ENCODE measurements at places on chromosomes 1 and 21.
A peak's percentile ranks its signal among the peaks of the same experiment; 100 is the strongest.

DNA sequence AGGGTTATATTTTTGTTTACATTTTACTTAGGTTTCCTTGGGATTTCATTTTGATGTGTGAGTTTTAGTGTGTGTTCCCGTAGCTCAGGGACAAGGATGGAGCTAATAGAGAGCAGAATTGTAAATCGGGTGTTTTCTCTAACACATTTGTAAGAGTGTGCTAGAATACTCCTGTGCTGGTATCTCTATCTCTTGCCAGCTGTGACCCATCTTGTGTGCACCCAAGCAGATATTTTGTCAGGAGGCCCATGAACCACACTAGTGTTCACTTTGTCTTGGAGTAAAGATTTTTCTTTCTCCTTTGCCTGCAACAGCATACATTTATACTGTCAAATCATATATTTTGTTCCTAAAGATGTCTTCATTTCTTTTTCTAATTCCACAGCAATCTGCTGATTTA lies 23.4 kb downstream of the KRTAP19-8 start:
- no peak for DNase-seq

DNA sequence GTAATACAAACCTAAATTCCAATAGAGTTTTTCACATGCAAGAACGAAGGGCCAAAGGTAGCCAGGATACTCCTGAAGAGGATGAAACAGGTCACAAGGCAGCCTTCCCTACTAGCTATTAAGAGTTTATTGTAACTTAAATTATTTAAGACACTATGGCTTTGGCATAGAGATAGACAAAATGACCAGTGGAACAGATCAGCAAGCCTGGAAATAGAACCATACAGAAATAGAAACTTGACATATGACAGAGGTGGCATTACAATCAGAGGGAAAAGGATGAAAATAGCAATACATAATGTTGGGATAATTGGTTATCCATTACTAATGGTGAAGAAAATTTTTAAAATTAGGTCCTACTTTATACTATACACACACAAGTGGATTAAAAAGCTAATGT lies 16.5 kb downstream of the GFI1 start:
- DNase-seq = no peak

- no peak for DNase-seq
Measured at GRCh38 chr1:2213576-2214505, 14.3 kb upstream of the SKI start.

DNA sequence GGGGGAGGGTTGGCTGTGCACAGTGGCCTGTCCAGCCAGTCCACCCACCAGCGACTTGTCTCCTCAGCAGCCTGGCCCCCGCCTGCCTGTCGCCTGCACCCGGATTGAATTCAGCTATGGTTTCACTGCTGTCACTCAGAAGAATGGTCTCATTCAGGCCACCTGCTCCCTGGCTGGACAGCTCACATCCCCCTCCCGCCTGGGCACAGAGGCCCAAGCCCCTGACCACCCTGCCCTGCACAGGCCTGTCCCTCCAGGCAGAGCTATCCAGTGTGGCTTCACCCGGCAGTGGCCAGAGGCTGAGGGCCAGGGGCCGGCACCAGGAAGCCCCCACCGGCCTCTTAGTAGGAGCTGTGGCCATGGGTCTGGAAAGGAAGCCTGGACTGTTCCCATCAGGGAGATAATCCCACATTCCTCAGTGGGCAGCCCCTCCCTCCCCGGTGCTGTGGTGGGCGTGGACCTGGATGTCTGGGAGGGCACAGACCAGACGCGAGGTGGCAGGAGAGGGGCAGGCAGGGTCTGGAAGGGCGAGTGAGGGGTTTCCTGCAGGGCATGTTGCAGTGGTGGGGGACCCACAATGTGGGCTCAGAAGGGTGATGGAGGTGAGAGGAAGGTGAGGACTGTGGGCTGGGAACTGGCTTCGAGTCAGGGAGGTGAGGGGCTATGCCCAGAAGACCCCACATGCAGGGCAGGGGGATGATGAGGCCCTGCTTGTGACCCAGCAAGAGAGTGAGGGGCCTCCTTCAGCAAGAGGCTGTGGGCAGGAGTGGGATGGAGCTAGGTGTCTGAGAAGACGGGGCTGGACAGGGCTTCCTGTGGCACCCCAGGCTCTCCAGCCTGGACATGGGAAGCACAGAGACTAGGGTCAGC lies 30.4 kb downstream of the WNT9A start:
- no peak for DNase-seq

DNA sequence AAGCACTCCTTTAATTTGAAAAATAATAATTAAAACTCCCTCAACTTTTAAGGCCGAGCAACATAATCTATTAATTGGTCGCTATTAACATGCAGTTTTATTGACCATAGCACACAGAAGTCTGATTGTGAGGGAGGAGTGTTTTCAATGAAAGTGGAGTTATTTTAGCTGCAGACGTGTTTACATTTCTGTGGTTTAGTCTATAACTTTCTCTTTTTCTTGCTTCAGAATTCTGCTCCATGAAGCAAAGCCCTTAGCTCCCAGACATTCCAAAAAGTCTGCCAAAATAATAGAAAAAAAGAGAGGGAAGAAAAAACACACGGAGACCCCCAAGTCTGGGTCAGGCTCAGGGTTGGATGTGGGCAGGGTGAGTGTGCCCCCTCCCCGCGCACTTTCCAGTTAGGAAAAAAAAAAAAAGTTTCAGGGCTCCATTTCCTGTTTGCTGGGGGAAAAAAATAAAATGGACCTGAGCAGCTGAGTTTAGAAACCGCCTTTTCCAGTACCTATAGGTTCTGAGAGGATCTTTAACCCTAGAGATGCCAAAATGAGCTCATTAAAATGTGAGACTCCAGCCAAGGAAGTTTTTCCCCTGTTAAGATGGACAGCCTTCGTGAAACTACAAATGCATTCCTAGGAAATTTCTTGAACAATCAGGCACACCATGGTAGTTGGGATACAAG lies 143.7 kb upstream of the ETS2 start:
- no peak for DNase-seq

- DNase-seq = no peak
Measured at GRCh38 chr1:21568809-21569385, 59.7 kb downstream of the ALPL start.

DNA sequence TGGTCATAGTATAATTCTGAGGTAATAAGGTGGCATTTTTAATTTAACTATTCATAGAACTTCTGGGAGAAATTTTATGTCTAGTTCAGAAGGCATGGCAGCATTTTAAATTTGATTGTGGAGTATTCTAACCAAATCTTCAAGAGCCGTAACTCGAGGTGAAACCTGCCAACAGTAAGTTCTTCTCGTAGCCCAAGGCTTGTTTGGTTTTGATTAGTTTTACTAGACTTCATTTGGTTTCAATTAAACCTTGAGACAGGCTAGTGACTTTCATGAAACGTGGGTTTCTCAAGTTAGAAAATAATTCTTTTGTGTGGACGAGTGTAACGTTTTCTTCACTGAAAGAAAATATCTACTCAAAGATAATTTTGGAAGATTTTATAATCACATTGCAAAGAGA lies 395.5 kb downstream of the USP25 start:
- DNase-seq = no peak

GRCh38 chr21:42350927-42351426 lies at the start of gene TFF2:
TSS of gene TFF2 (minus strand) at chr21:42350994. CDS start at chr21:42350957, 37 bp downstream.
- no peak for DNase-seq

GRCh38 chr1:32949519-32949918 lies 15.1 kb downstream of the RNF19B start:
- no peak for DNase-seq

DNA sequence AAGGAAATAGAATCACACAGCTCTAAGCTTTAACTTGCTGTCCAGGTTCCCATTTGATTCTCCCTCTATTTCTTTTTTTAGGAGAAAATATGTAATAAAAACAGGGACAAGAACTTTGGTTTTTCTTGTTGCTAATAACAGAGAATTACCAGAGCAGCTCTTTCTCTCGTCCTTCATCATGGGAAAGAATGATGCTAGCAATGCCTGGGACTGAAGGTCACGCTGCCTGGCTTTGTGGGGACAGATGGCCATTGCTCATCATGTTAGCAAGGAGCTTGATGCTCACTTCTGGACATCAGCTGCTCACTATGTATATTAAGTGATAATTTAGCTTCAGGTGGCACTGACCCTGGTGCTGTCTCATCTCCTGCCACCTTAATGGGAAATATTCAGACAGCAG lies 77.3 kb upstream of the AKT3 start:
- no peak for DNase-seq

GRCh38 chr1:36135796-36136195 lies 10.8 kb upstream of the COL8A2 start:
- DNase-seq = no peak

DNA sequence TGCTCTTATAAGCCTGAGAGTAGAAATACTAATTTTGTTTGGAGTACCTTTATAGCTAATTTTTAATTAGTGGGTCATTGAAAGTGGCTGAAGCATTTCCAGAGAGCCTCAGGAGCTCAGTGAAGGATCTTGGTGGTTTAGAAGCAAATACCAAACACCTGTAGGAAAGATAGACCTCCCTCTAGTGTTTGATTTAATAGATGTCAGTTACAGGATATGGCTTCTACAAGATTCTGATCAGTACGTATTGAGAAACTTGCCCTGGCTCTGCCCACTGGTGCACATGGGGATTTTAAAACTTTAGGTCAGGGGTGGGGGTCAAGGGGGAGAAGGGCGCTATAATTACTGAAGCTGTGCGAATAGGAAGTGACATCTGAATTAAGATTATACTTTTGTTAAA lies 122.2 kb downstream of the POU2F1 start:
- DNase-seq = no peak

DNA sequence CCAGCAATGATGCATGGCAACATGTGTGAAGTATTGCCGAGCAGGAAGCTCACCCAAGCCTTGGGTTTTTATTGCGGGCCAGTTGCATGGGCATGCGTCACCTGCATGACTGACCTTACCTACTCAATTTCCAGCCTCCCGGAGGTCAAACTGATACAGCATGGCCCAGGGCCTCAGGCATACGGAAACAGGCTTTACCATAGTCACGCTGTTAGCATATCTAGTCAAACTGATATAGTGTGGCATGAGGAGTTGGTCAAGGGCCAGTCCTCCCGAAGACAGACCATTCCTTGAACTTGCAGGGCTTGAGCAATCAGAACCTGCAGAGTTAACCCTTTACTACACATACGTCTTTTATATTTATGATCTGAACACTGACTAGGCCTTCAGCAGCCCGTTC lies 6.4 kb upstream of the DUSP12 start:
- DNase-seq = no peak

GRCh38 chr1:175128523-175128922 lies 60.9 kb downstream of the TNN start:
- DNase-seq = no peak

DNA sequence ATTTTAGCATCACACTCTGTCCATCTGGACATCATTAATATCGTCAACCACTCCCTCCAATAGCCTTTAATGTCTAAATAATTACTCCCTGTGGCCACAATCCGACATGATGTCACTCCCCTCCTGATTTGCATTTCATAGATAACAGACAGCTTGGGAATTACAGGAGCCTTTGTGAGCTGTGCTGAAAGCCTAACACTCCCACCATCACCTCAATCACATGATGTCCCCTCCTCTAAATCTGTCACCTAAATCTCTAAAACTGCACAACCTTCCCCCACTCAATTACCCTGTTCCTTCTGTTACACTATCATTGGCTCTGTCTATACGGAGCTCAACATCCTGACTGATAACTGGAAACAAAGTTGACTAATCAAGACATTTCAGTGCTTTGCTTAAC lies 14.3 kb downstream of the NHLH2 start:
- DNase-seq = no peak

DNA sequence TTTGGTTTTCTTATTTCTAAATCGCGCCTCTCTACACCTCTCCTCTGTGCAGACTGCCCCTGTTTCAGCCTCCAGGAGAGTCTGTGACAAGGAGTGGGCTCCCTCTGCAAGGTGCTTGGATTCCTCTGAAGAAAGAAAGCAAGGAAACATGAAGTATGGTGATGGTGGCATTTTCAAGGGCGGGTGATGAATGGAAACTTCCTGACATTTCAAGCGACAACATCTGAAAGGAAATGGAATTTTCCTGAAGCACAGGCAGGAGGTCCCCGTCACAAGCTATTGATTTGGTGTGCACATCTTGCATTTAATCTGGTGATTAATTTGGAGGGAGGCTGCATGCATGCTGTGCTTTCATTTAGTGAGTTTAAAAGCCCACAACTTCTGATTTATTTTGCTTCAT lies 164.6 kb upstream of the FGGY start:
- no peak for DNase-seq

GRCh38 chr1:6907201-6907600 lies 121.9 kb downstream of the CAMTA1 start:
- DNase-seq = no peak

GRCh38 chr1:162236201-162236600 lies 140.5 kb downstream of the SPATA46 start:
- DNase-seq = no peak

DNA sequence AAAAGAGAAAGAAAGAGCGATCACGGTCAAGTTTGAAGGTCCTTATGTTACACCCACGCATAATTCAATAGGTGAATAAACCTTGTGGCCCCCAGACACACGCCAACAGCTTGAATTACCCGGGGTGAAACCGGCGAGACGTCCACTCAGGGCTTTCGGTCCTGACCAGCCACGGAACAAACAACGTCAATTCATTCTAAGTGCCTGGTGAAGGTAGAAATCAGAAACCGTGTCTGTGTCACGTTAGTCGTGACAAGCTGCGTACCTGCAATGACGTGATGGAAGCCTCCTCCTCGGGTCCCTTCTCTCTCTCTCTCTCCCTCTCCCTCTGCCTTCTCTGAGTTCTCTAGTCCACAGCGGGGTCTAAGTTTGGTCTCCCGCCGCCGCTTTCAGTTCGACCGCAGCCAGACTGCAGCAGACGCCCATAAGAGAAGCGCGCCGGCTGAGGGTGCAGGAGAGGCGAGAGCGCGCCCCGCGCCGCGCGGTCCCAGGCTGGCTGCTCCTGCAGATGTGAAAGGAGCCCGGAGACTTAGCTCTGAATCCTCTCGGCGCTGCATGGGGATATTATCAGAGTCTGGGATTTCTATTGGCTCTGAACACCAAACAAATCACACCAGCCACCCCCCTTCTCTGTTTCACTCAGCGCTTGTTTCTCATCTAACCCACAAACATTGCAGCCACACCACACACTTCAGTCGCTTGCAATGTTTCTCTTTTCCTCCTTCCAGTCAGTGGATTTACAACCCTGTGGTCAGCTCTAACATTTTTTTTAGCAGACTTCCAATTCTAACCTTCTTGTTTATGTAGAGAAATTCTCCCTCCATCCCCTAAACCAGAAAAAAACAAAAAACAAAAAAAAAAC lies at the start of gene GREM2:
Gene GREM2, minus strand, starts transcription at position 537 of the 862 bp plus-strand sequence. CDS start 118,680 bp downstream, outside the sequence.
- peak; percentile 3 for DNase-seq

DNA sequence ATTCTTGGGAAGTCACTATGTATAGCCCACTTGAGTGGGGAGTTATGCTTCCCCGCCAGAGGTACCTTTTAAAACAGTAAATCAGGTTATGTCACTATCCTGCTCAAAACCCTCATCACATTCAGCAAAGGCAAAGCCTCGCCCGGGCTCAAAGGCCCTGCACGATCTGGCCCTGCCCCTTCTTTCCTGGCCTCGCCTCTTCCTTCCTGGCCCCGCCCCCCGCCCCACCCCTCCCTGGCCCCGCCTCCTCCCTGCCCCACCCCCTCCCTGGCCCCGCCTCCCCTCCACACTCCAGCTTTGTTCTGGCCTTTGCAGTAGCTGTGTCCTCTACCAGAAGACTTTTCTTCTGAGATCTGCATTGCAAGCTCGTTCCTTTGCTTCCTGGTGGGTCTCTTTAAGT lies 6.6 kb downstream of the LDLRAD2 start:
- DNase-seq = no peak

- no peak for DNase-seq
Measured at GRCh38 chr1:48740621-48741020, 36.1 kb downstream of the BEND5 start.

GRCh38 chr1:21573971-21574465 lies 64.8 kb downstream of the ALPL start:
- DNase-seq = peak; percentile 97
